GM13977 (cell line): ENCODE measurements at places on chromosomes 6 and 20.

DNA sequence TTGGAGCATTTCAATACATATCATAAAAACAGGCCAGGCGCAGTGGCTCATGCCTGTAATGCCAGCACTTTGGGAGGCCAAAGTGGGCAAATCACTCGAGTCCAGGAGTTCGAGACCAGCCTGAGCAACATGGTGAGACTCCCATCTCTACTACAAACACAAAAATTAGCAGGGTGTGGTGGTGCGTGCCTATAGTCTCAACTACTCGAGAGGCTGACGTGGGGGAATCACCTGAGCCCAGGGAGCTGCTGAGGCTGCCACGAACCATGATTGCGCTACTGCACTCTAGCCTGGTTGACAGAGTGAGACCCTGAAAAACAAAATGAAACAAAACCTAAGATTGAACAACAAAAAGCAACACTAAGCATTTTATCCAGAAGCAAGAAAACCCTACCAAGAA lies 47.2 kb downstream of the BACH2 start:
- DNase-seq = no peak

- no peak for DNase-seq
These were observed 4.8 kb upstream of the SMIM28 start for GRCh38 chr6:138372711-138373463.

DNA sequence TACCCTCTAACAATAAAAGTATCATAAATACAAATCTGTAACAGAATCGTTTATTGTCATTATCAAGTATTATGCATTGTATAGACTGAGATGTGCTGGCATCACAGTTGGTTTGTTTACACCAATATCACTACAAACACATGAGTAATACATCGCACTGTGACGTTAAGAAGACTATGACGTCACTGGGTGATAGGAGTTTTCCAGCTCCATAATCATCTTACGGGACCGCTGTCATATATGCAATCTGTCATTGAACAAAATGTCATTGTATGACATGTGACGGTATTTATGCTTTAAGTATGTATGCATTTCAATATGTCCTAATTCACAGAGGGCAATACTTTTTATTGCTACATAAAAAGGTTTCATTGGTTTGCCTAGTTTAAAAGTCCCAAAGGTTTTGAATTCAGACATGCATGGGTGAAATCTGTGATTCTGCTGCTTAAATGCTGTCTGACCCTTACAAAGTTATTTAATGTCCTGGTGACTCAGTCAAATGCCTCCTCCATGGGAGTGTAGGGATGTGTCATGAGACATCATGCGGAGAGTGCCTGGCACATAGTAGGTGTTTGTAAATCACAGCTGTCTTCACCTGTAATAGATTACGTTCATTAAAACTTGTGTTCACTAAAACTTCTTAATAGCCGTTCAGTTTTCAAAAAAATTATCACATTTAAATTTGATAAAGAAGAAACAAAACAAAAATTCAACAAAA lies 160.7 kb upstream of the PDE10A start:
- no peak for DNase-seq

GRCh38 chr6:26501482-26501986 lies 1.4 kb downstream of the BTN1A1 start:
- peak; percentile 31 for DNase-seq

- DNase-seq = no peak
These were observed 70.9 kb downstream of the ATP9A start for GRCh38 chr20:51697096-51697826.

DNA sequence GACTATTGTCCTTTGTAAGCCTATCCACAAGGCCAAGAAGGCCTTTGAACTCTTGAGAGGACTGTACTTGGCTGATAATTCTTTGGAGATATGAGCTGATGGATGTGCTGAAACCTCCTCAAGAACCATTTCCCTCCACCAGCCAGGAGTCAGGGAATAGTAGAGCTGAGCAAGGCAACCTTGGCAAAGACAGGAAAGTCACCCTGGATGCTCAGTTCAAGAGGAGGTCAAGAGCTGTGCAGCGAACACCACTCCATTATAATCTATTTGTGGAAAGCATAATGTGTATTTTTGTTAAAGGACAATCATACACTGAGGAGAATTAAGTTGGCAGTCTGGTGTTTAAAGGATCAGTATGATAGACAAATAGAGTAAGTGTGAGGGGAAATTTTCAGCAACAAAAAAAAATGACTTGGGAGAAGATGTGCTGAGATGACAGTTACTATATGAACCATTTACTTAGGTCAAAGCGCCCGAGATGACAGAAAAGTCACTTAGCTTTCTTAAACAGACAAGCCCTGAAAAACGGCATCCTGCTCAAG lies 177.2 kb upstream of the COL21A1 start:
- no peak for DNase-seq

DNA sequence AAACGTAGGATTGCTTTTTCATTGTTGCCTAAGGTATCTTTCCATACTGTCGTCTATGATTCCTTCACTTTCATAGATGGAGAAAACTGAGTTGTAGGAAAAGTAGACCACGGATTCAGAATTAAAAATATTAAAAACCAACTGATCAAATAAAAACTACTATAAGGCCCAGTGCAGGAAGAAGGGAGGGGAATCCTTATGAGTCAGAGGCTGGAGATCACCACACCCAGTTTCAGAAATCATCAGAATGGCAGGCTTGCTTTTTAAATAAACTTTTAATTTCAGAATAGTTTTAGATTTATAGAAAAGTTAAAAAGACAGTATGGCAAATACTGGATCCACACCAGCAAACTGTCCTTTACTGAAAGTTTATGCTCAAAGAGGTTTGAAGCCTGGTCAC lies 32.0 kb upstream of the POPDC3 start:
- DNase-seq = no peak

GRCh38 chr6:168496997-168497331 lies 56.0 kb downstream of the SMOC2 start:
- no peak for DNase-seq

- no peak for DNase-seq
These were observed 65.6 kb upstream of the RREB1 start for GRCh38 chr6:7042056-7042653.

- no peak for DNase-seq
These were observed 973 bp upstream of the BRD2 start for GRCh38 chr6:32967151-32968091.
